MCF 10A (cell line): ENCODE measurements at places on chromosomes 3 and 15. TPM values are rescaled to one million over a fixed set of nuclear protein-coding genes. Genes with fewer than 3 reads are reported as not detected.

Gene PARP14
- 15.5 and 23.8 TPM in 2 replicates for total RNA-seq

Gene TM4SF18
- not detected in 2 replicates for total RNA-seq

Gene GOLGA8G
- 0.09 TPM in 1 of 2 replicates, not detected in the other for total RNA-seq

Gene THSD4
- 36.3 and 38.2 TPM in 2 replicates for total RNA-seq

Gene PLD1
- total RNA-seq, result 8.0 and 14.8 TPM in 2 replicates

Gene FANCD2OS
- not detected in 2 replicates for total RNA-seq

DNA sequence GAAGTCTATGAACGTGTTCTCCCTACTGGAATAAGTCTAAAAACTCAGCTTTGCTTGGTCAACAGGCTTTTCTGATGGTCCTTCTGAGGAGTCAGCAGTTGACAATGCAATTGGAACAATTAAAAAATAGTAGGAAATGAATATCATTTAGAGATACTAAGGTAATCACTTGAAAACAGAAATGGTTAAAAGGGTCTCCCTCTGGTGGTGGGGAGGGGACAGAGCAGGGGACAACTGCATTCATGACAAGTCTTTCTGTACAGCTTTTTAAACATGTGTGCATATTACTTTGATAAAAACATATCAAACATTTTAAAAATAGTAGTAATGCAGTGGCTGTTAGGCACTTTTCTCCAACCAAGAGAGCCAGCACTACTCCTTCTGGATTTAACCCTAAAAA is 119.9 kb upstream of the FHIT start:
- no peak overlapping the region for H3K27ac ChIP-seq
- H3K27me3 ChIP-seq, result peaks cover 26% of the 10 kb centered on the region
- H3K36me3 ChIP-seq, result no peaks in the 10 kb centered on the region

GRCh38 chr15:71109905-71110304 is 5.4 kb upstream of the THSD4 start:
- no peak overlapping the region for H3K4me3 ChIP-seq
- H3K4me1 ChIP-seq, result peaks cover 11% of the 10 kb centered on the region
- H3K27ac ChIP-seq, result no peak overlapping the region
- DNase-seq, result no peak
- no peaks in the 10 kb centered on the region for H3K36me3 ChIP-seq

DNA sequence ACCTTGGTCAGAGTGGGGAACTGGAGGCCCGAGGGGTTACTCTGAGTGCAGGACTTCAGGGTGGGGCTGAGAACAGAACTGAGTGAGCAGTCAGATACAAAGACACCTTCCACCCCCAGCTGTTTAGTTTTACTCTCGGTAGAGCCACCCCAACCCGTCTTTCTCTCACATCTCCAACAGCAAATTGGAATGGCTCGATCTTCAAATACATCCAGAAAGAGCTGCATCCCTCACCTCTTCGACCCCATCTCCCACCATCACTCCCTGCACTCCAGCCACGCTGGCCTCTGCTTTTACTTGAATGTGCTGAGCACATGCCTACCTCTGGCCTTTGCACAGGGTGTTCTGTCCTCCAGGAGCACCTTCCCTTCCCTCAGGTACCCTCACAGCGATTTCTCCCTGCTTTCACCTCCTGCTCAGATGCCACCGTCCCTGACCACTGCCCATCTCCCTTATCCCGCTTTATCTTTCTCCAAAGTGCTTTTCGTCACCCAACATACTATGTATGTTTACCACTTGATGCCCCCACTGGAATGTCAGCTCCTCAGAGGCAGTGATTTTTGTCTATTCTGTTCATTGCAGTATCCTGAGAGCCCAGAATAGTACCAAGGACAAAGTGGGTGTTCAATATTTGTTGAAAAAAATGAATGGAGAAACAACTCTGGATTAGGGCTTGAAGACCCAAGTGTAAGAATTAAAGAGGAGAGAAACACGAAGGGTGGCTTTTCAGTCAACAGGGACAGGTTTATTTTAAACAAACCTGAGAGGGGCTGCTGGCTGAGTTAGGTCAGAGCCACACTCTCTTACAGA is 4.4 kb downstream of the CHCHD4 start:
- peaks cover 18% of the 10 kb centered on the region for H3K4me1 ChIP-seq
- DNase-seq, result no peak
- peak overlapping the region; percentile 62 for H3K27ac ChIP-seq
- H3K4me3 ChIP-seq, result no peak overlapping the region
- no peaks in the 10 kb centered on the region for H3K27me3 ChIP-seq

GRCh38 chr3:45534632-45535031 is 59.9 kb upstream of the LIMD1 start:
- peaks cover 33% of the 10 kb centered on the region for H3K36me3 ChIP-seq
- no peak overlapping the region for H3K27ac ChIP-seq
- no peak for DNase-seq
- no peaks in the 10 kb centered on the region for H3K27me3 ChIP-seq
- H3K4me1 ChIP-seq, result no peaks in the 10 kb centered on the region

- no peaks in the 10 kb centered on the region for H3K36me3 ChIP-seq
- peaks cover 12% of the 10 kb centered on the region for H3K4me1 ChIP-seq
- H3K4me3 ChIP-seq, result no peak overlapping the region
Measured at GRCh38 chr3:55795746-55796145, 308.6 kb upstream of the WNT5A start.

- peaks cover 19% of the 10 kb centered on the region for H3K4me1 ChIP-seq
- H3K36me3 ChIP-seq, result no peaks in the 10 kb centered on the region
- H3K27me3 ChIP-seq, result no peaks in the 10 kb centered on the region
- DNase-seq, result peak; percentile 76
- H3K4me3 ChIP-seq, result no peak overlapping the region
Measured at GRCh38 chr3:111723293-111724215, 128.4 kb upstream of the ZBED2 start.

DNA sequence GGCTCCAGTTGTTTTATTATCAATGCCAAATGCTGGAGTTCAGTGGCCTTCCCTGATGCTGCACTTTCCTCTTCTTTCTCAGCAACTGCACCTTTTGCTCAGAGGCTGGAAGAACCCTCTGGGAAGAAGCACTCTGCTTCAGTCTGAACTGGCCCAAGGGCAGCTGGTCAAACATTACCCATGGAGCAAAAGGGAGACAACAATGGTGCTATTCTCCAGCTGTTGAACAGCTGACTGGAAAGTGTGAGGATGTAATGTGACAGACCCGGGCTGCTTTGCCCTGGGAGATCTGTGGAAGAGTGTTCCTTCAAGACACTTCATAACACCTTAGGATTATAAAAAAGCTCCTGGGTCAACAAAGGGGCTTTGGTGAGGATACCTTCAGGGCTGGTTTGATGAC is 84.9 kb downstream of the EPHB1 start:
- H3K4me3 ChIP-seq, result no peak overlapping the region
- no peak for DNase-seq
- no peaks in the 10 kb centered on the region for H3K4me1 ChIP-seq

DNA sequence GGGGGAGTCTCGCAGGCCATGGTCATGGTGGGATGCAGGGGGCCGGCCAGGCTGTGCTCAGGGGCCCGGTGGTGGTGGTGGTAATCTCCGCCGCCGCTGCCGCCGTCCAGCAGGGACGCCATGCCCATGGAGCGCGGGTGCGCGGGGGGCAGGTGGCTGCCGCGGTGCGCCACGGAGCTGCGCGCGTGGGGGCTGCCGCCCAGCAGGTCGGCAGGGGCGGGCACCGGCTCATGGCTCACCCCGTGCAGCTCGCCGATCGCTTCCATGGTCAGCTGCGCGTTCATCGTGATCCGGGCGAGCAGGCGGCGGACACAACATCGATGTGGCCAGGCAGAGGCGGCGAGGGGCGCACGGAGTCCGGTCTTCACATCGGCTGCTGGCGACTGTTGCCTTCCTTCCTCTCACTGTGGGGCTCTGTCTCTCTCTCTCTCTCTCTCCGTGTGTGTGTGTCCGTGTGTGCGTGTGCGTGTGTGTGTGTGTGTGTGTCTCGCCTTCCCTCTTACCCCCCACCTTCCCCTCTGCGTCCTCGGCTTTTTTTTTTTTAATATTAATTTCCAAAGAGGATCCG is 451 bp downstream of the ONECUT1 start:
- DNase-seq, result no peak
- peak overlapping the region; percentile 71 for H3K4me3 ChIP-seq
- H3K36me3 ChIP-seq, result no peaks in the 10 kb centered on the region
- peaks cover 76% of the 10 kb centered on the region for H3K27me3 ChIP-seq

GRCh38 chr3:49619649-49620048 is 54.5 kb upstream of the APEH start:
- no peak overlapping the region for H3K27ac ChIP-seq
- no peaks in the 10 kb centered on the region for H3K4me1 ChIP-seq
- H3K27me3 ChIP-seq, result peaks cover 28% of the 10 kb centered on the region
- no peak overlapping the region for H3K4me3 ChIP-seq
- peaks cover 5% of the 10 kb centered on the region for H3K36me3 ChIP-seq

DNA sequence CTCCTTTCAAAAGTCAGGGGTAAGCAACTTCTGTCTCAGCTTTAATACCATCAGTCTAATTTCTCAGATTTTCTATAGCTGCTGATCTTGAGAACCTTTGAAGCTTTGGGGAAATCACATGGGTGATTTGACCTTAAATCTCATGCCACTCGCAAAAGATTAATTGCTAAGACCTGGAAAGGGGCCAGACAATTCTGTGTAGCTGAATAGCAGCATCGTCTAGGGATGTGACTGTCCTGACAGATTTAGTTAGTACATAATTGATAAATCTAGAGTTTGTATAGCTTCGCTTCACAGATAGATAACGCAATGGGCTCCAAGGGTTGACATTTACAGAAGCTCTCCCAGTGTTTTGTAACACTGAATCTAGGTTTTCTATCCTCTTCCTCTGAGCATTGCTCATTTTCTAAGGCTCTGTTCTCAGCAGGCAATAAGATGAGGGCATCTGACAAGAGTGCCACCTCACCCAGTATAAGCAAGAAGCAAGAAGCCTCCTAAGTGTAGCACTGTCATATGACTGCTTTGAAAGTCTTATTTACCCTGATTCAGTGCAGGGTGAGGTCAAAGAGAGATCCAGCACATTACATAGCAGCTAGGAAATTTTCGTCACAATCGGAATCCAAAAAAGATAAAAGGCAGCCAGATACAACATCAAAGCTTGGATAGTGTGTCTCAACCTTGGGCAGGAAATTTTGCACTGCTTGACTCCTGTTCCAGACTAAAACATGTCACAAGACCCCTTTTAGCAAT is 47.7 kb upstream of the DUT start:
- H3K36me3 ChIP-seq, result no peaks in the 10 kb centered on the region
- no peak for DNase-seq
- H3K27me3 ChIP-seq, result no peaks in the 10 kb centered on the region
- no peak overlapping the region for H3K4me3 ChIP-seq
- no peak overlapping the region for H3K27ac ChIP-seq

DNA sequence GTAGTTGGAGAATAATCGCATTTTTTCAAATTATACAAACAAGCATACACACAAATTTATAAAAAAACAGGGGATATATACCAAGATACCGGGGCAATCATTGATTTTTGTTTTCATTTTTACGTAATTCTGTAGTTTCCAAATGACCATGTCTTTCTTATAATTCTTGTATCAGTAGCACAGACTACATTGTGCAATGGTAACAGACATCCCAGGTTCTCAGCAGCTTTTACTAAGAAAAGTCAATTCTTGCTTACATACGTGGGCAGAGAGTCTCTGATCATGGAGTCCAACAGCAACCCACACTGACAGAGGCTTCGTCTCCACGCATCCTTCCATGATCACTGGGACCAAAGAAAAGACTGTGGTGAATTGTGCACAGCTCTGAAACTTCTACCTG is 441.3 kb downstream of the TBL1XR1 start:
- no peaks in the 10 kb centered on the region for H3K36me3 ChIP-seq
- no peaks in the 10 kb centered on the region for H3K27me3 ChIP-seq
- no peak for DNase-seq
- no peak overlapping the region for H3K4me3 ChIP-seq
- H3K4me1 ChIP-seq, result no peaks in the 10 kb centered on the region
- H3K27ac ChIP-seq, result no peak overlapping the region

DNA sequence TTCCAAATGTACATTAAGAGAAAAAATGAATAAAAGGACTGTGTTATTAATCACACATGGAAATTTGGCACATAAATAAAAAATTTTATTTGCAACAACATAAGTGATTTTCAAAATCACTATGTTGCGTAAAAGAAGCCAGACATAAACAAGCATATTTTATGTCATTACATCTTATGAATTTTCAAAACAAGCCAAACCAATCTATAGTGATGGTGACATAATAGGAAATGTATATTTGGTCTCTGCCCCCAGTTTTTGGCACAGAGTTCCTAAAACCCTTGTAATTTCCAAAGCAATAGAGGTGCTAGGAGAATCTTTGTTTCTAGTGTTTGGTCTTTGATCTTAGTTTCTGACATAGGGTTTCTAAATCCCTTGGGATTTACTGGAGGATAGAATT is 543.3 kb downstream of the ZBBX start:
- H3K4me1 ChIP-seq, result no peaks in the 10 kb centered on the region
- H3K27ac ChIP-seq, result no peak overlapping the region
- H3K4me3 ChIP-seq, result no peak overlapping the region
- H3K27me3 ChIP-seq, result no peaks in the 10 kb centered on the region

GRCh38 chr15:60583194-60583593 is 104.3 kb upstream of the ICE2 start:
- H3K4me3 ChIP-seq, result no peak overlapping the region
- no peak overlapping the region for H3K27ac ChIP-seq
- DNase-seq, result no peak
- H3K4me1 ChIP-seq, result peaks cover 6% of the 10 kb centered on the region

- no peaks in the 10 kb centered on the region for H3K36me3 ChIP-seq
- H3K4me1 ChIP-seq, result no peaks in the 10 kb centered on the region
- DNase-seq, result no peak
- no peak overlapping the region for H3K4me3 ChIP-seq
- no peak overlapping the region for H3K27ac ChIP-seq
Measured at GRCh38 chr3:7226393-7226792, 365.5 kb downstream of the GRM7 start.

DNA sequence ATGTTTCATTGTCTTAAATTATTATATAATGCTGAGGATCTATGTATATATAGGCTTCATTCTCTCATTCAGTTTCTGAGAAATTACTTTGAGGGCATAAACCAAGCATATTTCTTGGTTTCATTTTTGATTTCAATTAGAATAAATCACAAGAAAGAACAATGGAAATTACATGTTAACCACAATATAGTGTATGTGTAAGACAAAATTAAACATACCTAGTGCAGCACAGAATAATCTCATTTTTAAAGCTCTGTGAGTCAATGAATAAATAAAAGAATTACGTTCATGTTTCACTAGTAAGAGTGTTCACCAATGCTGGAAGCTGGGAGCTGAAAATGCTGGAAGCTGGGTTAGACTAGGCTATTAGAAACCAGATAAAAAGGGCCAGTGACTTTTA is 72.8 kb downstream of the UBE3A start:
- no peak overlapping the region for H3K4me3 ChIP-seq
- H3K36me3 ChIP-seq, result peaks cover 37% of the 10 kb centered on the region
- H3K27me3 ChIP-seq, result no peaks in the 10 kb centered on the region
- H3K4me1 ChIP-seq, result no peaks in the 10 kb centered on the region
- DNase-seq, result no peak
- H3K27ac ChIP-seq, result no peak overlapping the region
